ENCODE measurements at places on chromosomes 12 and 14. TPM values are rescaled to one million over a fixed set of nuclear protein-coding genes. Genes with fewer than 3 reads are reported as not detected.

Gene RIPK3
- total RNA-seq, result 13.2 TPM

Gene KRT2
- total RNA-seq, result not detected

Gene KRT3
- not detected for total RNA-seq

Gene UTP20
- total RNA-seq, result 34.6 TPM

Gene DENR
- total RNA-seq, result 79.6 TPM

Gene FSCB
- total RNA-seq, result not detected

Gene PAPLN
- 0.75 TPM for total RNA-seq

Gene CLEC2A
- not detected for total RNA-seq

Gene GPR84
- 1.8 TPM for total RNA-seq

GRCh38 chr14:92417759-92418158 lies 94.8 kb downstream of the SLC24A4 start:
- H3K36me3 ChIP-seq, result no peaks in the 10 kb centered on the region
- H3K27ac ChIP-seq, result no peak overlapping the region
- no peak overlapping the region for H3K4me3 ChIP-seq
- peaks cover 5% of the 10 kb centered on the region for H3K27me3 ChIP-seq
- no peak for DNase-seq

DNA sequence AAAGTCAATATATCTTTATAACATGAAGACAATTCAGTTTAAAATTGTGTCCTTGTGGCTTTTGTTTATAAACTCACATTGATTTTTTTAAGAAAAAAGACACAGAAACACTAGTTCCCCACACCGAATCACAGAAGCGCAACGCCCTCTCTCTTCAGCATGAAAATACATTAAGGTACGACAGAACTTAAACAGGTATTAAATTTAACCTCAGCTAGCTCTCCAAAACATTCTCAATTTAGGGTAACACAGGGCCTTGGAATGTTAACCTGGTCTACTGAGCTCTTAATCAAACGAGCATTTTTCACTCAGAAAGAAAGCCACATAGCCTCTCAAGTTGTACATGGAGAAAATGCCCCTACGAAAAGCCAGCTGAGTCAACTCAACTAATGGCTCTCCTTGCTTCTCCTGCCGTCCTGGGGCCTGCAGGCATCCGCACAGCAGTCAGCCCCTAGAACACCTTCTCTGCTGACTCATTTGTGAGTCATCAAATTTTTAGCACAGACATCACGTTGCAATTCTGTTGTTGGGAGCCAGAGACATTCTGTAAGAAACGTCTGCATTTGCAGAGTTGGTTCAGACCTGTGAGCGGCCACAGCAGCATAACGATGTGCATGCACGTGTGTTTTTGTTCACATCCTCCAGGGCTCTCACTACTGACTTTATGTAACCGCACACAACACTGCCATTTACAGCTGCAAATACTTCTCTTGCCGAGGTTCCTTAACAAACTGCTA lies 141.6 kb downstream of the ITPR2 start:
- peaks cover 3% of the 10 kb centered on the region for H3K4me1 ChIP-seq
- H3K27me3 ChIP-seq, result no peaks in the 10 kb centered on the region
- H3K4me3 ChIP-seq, result no peak overlapping the region
- H3K27ac ChIP-seq, result no peak overlapping the region
- H3K36me3 ChIP-seq, result peaks cover 40% of the 10 kb centered on the region

GRCh38 chr12:6828781-6829535 lies 751 bp downstream of the P3H3 start:
- peaks cover 20% of the 10 kb centered on the region for H3K4me1 ChIP-seq
- no peaks in the 10 kb centered on the region for H3K36me3 ChIP-seq
- H3K27me3 ChIP-seq, result peaks cover 40% of the 10 kb centered on the region
- DNase-seq, result no peak

DNA sequence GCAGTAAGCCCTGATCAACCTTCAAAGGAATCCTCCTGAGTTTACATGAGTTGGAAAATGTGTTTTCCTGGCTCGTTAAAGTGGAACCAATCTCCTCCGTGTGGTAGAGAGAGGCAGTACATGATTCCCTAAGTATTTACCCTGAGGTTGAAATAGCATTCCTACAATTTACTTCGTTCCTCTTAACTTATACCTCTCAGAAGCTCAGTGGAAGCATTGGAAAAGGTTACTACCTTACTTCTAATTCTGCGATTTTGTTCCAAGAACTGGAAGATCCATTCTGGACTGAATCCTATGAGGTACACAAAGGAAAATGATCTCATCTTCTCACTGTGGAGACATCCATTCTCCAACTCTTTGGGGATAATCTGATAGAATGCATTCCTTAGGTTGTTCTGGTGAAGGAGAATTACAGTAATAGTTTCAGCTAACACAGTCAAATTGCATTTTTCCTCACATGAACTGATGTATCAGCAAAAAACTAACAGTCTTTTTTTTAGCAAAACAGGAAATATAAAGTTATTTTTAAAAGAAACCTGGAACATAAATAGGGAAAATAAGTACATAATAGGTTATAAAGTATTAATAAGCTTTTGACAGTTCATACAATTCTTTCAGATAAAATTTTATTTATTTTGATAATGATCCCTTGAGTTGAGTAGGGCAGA lies 475.6 kb downstream of the PDZRN4 start:
- no peak overlapping the region for H3K4me3 ChIP-seq
- no peak overlapping the region for H3K27ac ChIP-seq
- no peaks in the 10 kb centered on the region for H3K36me3 ChIP-seq
- no peaks in the 10 kb centered on the region for H3K4me1 ChIP-seq
- H3K27me3 ChIP-seq, result no peaks in the 10 kb centered on the region
- no peak for DNase-seq

DNA sequence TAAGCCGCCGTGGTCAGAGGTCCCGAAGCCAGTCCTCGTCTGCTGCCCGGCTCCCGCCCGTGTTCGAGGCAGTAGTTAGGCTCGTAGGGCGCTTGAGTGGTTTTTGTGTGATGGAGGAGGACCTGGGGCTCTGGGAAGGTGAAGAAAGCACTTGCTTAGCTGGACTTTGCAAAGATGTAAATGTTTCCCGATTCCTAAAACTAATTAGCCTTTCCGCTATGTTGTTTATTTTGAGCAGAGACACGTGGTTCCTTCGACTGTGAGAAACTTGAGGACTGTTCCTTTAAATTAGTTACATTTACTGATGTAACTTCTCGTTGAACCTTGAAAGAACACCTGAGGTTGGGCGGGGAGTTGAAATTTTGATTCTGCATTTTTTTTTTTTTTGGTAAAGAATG lies 33.9 kb downstream of the MIA2 start:
- H3K27ac ChIP-seq, result peak overlapping the region; percentile 93
- no peak for DNase-seq

GRCh38 chr12:63849106-63849620 lies 4.7 kb downstream of the SRGAP1 start:
- no peak overlapping the region for H3K27ac ChIP-seq
- no peaks in the 10 kb centered on the region for H3K36me3 ChIP-seq
- DNase-seq, result no peak
- peaks cover 5% of the 10 kb centered on the region for H3K4me1 ChIP-seq
- no peak overlapping the region for H3K4me3 ChIP-seq

DNA sequence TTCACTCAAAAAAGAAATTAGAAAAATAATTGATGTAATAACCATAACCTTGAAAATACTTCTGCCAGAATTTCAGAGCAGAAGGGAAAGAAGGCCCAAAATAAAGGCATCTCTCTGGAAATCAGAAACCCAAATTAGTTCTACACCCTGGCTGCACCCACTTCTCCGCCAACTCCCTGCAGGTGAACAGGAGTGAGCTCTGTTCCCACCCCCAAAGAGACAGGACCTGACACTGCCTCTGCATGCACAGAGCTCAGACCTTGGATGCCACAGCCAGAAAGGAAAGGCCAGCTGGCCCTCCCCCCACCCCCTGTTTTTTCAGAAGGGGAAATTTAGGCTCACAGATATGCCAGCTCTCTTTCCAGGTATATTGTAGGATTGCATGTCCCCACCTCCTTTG lies 228.2 kb downstream of the BCL11B start:
- H3K27me3 ChIP-seq, result no peaks in the 10 kb centered on the region
- no peak overlapping the region for H3K4me3 ChIP-seq
- H3K36me3 ChIP-seq, result no peaks in the 10 kb centered on the region
- no peaks in the 10 kb centered on the region for H3K4me1 ChIP-seq
- no peak overlapping the region for H3K27ac ChIP-seq

GRCh38 chr14:91277546-91278382 lies 33.3 kb upstream of the GPR68 start:
- no peaks in the 10 kb centered on the region for H3K27me3 ChIP-seq
- no peak overlapping the region for H3K27ac ChIP-seq
- H3K36me3 ChIP-seq, result peaks cover 76% of the 10 kb centered on the region

DNA sequence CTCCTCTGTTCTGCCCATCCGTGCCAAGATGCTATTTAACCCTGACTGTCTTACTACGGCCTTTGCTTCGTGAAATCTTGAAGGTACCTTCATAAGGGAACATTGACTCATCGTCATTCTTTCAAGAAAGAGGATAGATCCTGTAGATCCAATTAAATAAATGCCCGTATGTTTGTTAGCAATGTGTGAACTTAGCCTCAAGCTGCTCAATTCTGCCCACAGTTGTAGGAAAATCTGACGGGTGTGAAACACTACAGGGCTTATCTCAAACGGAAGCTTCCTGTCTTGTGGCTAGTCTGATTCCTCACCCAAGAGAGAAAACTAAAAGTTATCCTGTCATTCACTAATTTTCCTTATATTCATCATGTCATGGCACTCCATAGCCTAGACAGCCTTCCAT lies 168.0 kb upstream of the TBX3 start:
- no peak for DNase-seq
- no peaks in the 10 kb centered on the region for H3K36me3 ChIP-seq
- no peaks in the 10 kb centered on the region for H3K27me3 ChIP-seq
- H3K4me1 ChIP-seq, result no peaks in the 10 kb centered on the region

GRCh38 chr12:62248873-62249272 lies 11.3 kb upstream of the USP15 start:
- peaks cover 28% of the 10 kb centered on the region for H3K4me1 ChIP-seq
- H3K36me3 ChIP-seq, result peaks cover 9% of the 10 kb centered on the region
- no peak for DNase-seq
- H3K27ac ChIP-seq, result no peak overlapping the region

DNA sequence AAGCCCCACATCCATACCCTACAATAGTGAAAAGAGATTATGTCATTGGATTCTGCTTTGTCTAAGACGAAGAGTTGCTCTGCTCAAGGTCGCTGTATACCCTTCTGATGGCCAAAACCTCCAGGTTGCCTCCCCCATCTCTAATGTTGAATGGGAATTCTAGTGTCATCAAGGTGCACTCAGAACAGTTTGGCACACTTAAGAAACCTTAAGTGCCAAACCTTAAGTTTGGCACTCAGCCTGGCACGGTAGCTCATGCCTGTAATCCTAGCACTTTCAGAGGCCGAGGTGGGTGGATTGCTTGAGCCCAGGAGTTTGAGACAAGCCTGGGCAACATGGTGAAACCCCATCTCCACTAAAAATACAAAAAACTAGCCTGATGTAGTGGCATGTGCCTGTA lies 1245.6 kb upstream of the SEL1L start:
- no peaks in the 10 kb centered on the region for H3K4me1 ChIP-seq
- H3K36me3 ChIP-seq, result no peaks in the 10 kb centered on the region
- H3K4me3 ChIP-seq, result no peak overlapping the region
- no peak overlapping the region for H3K27ac ChIP-seq

DNA sequence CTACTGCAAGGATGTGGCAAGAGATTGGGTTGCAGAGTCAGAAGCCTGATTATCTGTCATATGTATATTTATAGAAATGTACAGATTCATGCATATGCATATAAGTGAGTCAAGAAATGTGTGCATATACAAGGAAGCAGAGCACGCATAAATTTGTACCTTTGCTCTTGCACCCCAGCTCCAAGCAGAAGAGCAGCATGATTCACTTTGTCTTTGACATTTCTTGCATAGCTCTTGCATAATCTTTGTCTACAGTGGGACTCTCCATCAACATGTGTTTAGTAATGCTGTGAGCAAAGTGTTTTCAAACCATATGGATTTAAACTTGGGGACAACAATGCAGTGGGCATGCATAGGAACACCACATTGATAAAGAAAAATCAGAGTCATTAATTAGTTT lies 330.7 kb upstream of the DCN start:
- DNase-seq, result no peak
- H3K36me3 ChIP-seq, result no peaks in the 10 kb centered on the region
- H3K4me3 ChIP-seq, result no peak overlapping the region
- H3K4me1 ChIP-seq, result no peaks in the 10 kb centered on the region
- peaks cover 6% of the 10 kb centered on the region for H3K27me3 ChIP-seq

GRCh38 chr12:27236498-27236897 lies 7.6 kb upstream of the STK38L start:
- H3K27ac ChIP-seq, result peak overlapping the region; percentile 12
- H3K36me3 ChIP-seq, result no peaks in the 10 kb centered on the region
- H3K4me3 ChIP-seq, result no peak overlapping the region
- no peaks in the 10 kb centered on the region for H3K27me3 ChIP-seq
- peaks cover 31% of the 10 kb centered on the region for H3K4me1 ChIP-seq

GRCh38 chr14:29461506-29461905 lies 466.1 kb downstream of the PRKD1 start:
- DNase-seq, result no peak
- no peak overlapping the region for H3K27ac ChIP-seq
- no peaks in the 10 kb centered on the region for H3K4me1 ChIP-seq
